ENCODE measurements at places on chromosomes 13 and 19.
A peak's percentile ranks its signal among the peaks of the same experiment; 100 is the strongest.

GRCh38 chr13:41458761-41459431 is 1.5 kb downstream of the RGCC start:
- no peak for DNase-seq

DNA sequence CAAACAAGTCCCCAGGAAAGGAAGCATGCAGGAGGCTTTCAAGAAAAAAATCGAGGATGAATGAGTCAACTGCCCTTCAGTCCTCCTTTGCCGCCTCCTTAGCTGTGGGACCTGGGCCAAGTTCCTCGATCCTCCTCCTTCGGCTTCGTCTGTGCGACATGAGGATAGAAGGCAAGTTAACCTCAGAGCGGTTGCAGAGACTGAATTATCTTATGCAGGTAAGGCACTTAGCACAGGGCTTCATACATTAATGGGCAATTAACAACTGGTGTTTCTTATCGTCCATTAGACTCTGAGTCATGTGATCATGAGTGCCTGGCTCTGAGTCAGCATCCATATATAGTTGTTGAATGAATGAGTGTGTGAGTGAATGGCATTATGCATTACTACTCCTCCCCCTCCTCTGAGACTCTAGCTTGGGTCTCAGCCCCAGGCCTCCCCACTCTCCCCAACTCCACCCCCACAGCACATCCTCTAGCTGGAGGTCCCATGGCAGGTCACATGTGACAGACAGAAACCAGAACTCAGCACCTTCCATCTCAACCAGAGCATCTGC is 1.6 kb upstream of the TTC9B start:
- no peak for DNase-seq

GRCh38 chr19:29678484-29679106 is 13.3 kb downstream of the PLEKHF1 start:
- DNase-seq = no peak

GRCh38 chr13:46598140-46598819 is 45.3 kb downstream of the LRCH1 start:
- no peak for DNase-seq

GRCh38 chr13:32737111-32737571 is 150.9 kb downstream of the PDS5B start:
- DNase-seq = no peak

GRCh38 chr13:48776401-48776800 is 122.7 kb downstream of the CYSLTR2 start:
- DNase-seq = no peak

DNA sequence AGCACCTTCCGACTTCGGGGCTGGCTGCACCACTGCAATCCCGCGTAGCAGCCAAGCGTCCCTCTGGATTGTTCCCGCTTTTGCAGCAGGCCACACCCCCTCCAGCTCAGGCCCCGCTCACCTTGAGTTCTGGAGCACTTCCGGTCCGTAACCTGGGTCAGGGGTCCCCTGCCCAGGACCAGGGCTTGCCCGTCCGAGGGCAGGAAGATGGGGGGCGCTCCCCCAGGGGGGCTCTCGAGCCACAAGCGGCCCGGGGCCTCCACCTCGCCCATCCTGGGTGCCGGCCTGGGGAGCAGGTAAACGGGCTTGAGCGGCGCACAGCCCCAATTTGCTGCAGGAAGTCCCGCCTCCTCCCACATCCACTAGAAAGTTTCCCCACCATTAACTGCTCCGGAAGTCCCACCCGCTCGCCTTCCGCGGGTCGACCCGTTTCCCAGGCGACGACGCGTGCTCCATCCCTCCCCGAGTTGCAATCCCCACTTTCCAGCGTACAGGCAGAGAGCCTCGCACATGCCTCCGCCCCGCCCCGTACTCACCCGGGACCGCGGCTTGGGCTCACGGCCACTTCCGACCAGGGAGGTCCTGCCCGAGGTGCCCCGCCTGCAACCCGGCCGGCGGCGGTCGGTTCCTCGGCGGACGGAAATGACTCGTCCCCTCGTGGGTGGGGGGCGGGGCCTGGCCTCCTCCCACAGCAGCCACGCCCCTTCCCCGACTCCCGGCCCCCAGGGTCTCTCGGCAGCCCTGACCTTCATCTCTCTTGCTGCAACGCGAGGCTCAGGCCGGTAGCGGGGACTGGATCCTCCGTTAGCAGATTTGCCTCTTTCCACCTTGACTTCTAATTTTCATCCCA is at the start of gene PNKP:
Gene PNKP (minus strand): TSS at position 644 of the 850 bp plus-strand sequence. CDS start 372 bp downstream, at position 272.
- peak; percentile 92 for DNase-seq

DNA sequence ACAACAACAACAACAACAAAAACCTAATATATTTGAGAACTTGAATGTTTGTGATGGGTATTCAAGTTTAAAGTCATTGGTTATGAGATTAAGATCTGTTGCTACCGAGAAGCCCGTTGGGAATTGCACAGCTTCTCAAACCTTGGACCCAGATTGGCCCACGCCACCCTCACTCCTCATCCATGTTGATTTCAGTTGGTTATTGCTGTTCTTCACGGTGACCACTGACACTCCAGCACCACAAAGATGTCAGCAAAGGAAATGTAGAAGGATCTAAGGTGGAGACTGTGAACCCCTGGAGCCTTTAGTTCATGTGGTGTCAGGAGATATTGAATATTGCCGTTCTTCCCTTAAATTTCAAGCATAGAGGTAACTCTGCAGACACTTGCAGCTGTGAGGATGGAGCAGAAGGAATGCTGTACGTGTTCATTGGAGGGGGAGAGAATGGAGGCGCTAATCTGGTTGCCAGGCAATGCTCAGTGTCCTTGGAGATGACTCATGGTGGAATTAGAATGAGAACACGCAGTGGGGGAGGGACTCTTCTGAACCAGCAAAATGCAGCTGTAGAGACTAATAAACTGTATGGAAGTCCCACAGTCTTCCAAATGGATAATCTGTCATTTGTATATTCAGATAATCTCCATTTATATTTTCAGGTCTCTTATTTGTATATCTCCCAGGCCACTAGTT is 20.8 kb upstream of the ZNF835 start:
- no peak for DNase-seq

DNA sequence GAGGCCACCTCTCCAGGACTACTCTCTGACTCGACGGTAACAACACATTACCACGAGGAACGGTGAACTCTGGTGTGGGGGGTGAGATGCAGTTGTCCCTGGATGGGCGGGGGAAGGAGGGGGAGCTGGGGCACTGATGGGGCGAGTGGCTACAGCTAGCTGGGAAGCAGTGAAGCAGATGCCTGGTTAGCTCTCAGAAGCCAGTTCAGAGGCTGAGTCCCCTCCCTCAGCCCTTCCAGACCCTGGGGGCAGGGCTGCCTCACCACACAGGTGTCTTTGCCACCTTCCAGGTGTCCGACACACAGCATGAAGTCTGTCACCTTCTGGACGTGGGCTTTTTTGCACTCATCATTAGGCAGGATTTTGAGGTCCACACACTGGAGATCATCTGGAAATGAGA is 4.0 kb downstream of the KLK1 start:
- no peak for DNase-seq

DNA sequence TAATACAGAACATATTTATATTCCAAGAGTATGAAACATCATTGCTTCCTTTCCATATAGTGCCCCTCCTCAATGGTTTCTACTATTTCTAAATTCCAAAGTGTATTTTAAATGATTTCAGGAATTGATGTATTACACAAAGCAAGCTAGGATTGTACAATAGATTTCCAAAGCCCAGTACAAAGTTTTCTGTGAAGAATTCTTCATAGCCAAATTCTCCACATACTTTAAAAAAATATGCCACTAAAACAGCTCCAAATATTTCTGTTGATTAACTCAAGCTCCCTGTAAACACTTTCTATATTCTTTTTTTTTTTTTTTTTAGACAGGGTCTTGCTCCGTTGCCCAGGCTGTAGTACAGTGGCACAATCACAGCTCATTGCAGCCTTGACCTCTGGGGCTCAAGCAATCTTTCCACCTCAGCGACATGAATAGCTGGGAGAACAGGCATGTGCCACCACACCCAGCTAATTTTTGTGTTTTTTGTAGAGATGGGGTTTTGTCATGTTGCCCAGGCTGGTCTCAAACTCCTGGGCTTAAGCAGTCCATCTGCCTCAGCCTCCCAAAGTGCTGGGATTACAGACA is 50.6 kb downstream of the ELF1 start:
- DNase-seq = no peak

DNA sequence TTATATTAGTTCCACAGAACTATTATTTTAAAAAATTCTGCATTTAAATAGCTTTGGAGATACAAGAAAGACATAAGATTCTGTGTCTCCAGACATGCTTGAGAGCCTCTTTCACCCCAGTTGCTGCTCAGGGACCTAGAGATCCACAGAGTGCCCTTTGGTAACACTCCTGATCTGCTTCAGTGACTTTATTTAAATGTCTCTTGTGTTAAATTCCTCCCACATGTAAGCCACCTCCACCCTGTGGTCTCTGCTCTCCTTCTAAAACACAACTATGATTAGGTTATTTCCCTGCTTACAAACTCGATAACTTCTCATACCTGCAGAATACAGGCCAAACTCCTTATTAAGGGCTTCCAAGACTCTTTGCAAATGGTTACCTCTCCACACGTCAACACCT is 141.0 kb downstream of the RFC3 start:
- DNase-seq = no peak

- no peak for DNase-seq
These were observed 37.6 kb upstream of the C1QTNF9 start for GRCh38 chr13:24271601-24272451.

GRCh38 chr13:72507416-72508199 is 219.8 kb downstream of the MZT1 start:
- no peak for DNase-seq

DNA sequence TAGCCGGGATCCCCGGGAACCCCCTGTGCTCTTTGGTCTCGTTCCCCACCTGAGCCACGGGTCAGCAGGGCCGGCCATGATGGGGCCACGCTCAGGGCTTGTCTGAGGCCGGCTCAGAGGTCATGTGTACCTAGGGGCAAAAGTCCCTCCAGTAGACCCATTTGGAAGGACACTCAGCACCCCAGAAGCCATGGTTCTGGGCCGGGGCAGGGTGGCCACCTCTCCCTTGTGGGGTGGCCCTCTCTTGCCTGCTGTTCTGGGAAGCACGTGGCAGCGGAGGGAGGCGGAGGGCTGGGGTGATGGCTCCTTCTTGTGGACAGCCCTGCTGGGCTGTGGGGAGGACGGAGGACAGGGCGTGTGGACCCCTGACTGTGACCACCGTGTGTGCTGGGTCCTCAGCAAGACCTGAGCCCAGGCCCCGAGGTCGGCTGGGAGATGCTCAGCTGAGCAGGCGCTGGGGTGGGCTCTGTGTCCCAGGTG is 6.4 kb upstream of the PEAK3 start:
- DNase-seq = no peak

- peak; percentile 22 for DNase-seq
These were observed 75.3 kb downstream of the CACNA1A start for GRCh38 chr19:13430790-13431582.

- DNase-seq = no peak
These were observed 394.3 kb downstream of the FOXO1 start for GRCh38 chr13:40271931-40272775.

DNA sequence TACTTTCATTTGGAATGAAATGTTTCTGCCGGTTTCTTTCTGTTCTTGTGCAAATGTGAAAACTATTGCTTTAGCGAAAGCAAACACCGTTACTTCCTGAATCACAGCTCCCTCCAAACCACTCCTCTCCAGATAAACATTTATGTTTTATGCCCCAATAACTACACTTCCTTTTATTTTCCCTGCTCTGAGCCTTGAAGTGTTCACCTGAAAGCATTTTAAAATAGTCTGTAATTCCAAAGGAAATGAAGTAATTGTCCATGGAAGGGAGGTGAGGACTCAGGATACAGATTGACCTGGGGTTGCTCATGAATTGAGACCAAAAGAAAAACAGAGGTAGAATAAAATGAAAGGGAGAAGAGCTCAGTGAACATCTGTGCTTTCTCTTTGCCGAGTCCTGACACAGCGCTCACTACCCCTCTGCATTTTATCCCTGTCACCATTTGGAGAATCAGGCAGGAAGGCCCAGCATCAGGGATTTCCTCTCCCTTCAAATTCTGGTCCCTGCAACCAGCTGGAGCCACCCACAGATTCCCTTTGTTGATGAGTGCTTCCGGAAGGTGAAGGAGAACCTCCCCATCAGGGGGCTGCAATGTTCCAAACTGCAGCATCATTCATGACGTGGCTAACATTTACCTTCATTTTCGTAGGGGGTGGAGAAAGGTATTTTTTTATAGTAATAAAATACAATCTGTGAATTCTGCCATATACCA is 171.9 kb downstream of the ITGBL1 start:
- DNase-seq = no peak

DNA sequence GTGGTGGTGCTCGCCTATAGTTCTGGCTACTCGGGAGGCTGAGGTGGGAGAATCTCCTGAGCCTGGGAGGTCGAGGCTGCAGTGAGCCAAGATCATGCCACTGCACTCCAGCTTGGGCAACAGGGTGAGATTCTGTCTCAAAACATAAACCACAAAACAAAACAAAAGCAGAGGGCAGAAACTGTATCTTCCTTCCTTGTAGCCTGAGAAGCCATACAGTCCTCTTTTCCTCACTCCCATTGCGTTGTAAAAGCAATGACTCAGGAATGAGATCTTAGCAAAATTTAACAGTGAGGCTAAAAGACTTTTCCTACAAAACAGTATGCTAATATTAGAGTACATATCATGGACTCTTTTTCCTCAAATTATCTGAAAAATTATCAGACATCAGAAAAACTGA is 130.9 kb downstream of the SHISA2 start:
- no peak for DNase-seq

- no peak for DNase-seq
These were observed 498.1 kb downstream of the GPC5 start for GRCh38 chr13:91896547-91896946.

GRCh38 chr19:38920602-38921419 is 8.8 kb upstream of the CCER2 start:
- DNase-seq = no peak

- no peak for DNase-seq
These were observed 39.3 kb upstream of the ZNF780A start for GRCh38 chr19:40130013-40130412.

GRCh38 chr19:45103156-45103507 is 10.2 kb downstream of the PPP1R37 start:
- DNase-seq = no peak

- no peak for DNase-seq
These were observed 19.6 kb upstream of the ZNRF4 start for GRCh38 chr19:5435642-5436017.

- no peak for DNase-seq
These were observed 60.5 kb downstream of the MAP4K1 start for GRCh38 chr19:38557205-38557799.

DNA sequence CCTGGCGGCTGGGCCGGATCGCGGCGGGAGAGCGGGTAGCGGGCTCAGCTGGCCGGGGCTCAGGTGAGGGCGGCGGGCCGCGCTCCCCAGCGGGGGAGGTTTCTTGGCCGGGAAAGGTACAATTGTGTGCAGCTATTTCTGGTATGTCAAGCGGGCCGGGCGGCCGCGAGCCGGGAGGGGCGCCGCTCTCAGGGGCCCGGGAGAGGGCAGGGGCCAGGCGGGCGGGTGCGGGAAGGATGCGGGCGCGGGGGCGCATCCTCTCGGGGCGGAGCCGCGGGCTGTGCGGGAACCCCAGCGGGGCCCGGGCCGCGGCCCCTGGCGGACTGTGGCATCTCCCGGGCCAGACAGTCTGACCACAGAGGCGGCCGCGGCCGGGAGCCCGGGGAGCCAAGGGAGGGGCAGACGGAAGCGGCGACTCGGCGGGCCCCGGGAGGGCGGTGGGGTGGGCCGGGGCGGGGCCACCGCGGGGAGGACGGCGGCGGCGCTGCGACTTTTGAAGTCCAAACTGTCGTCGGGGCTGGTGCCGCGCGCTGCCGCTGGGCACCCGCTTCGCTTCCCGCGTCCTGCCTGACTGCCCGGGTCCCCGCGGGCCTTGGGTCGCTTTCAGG is at the start of gene LMO7:
Gene LMO7 (plus strand): TSS at position 503 of the 608 bp plus-strand sequence. CDS start 328 bp downstream, outside the sequence.
- DNase-seq = peak; percentile 61

Data from activated B cell treated with CpG ODN at 0.5 μM for 24 hours (primary cell).